ENCODE measurements at places on chromosomes 5 and 9.

DNA sequence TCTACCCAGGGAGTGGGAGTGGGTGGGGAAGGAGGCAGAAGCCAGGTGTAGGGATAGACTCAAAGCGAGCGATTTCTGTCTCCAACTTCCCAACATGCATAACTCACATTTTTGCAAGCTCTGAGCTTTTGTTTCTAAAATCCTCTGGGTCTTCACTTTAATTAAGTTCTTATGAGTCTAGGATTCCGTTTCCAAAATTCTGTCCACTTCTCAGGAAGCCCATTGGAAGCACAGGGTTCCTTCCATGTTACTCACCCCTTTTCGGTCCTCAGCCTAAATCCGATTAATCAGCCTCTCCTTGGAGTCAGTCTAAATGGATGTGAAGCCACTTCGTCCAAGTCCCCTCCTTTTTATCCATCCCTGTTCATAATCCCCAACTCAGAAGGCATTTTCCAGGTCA, 1.4 kb downstream of the GPX3 start:
- no peak for DNase-seq

- no peak for DNase-seq
Measured at GRCh38 chr5:90557391-90557790, 1.2 kb upstream of the ADGRV1 start.

DNA sequence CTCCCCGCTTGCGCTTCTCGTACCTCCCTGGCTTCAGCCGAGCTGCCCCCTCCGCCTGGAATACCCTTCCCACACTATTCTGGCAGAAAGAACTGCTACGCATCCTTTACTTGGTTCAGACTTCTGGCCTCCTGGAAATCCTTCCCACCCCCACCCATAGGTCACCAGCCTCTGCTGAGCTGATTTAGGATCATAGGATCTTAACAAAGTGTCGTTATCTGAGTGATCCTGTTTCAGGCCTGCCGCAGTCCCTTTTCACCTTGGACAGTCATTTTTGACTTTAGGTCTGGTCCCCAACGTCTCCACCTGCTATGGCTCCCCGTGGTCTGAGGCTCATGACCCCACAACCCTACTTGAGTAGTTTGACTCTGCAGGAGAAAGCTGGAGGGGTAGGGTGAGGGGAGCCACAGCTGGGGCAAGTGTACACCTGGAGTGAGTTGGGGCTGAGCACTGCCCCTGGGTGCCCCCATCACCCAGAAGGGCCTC, 27.3 kb downstream of the EGR1 start:
- DNase-seq = no peak

DNA sequence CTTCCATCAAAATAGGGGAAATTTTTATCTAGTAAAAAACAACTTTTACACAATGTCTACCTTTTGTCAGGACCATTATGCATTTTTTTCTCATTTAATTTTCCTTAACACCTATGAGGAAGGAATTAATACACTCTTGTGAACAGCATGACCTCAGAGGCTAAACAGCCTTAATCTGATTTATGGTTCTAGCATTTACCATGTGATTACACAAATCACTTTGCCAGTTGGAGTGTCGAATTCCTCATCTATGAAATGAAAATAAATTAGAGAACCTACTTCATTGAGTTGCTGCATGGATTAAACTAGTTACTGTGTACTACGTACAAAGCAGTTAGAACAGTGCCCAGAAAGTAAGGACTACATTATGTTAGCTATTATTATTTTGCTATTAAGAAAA, 187.7 kb upstream of the MPDZ start:
- DNase-seq = no peak

DNA sequence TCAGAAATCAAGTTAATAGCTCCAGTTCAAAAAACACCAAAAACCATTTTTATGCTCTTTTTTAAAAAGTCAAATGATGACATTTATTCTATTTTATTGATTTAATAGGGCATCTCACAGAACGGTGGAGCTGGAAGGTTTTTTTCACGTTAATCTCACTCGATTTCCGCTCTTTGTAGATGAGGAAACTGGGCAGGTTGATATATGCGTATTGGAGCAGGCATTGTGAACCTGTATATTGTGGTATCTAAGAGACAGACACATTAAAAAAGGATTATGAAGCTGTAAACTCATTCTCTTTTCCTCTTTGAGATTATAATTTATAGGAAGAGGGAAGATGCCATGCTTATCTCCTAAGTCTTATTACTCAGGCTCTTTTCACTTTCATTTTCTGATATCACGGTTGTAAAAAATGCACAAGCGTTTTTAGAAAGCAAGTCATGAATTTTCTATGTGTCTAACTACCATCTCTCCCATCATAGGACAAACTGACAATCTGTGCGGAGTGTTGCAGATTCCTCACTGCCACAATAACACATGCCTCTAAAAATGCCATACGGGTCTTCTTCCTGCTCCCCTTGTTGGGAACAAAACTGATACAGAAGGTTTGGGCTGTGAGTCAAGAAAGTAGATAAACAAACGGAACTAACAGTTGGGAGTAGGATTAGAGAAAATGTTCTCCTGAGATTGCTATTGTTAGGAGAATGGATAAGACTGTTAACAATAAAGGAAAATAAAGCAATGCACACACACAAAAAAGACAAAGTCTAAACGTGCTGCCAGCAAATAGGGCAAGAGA, 1997.7 kb downstream of the MAT2B start:
- DNase-seq = no peak
